ENCODE measurements at places on chromosomes 3 and 15. TPM values are rescaled to one million over a fixed set of nuclear protein-coding genes. Genes with fewer than 3 reads are reported as not detected.

Gene NR2E3
- polyA plus RNA-seq: not detected

Gene MST1R
- 4.2 TPM for polyA plus RNA-seq

Gene CHDH
- 0.17 TPM for polyA plus RNA-seq

Gene TMEM266
- polyA plus RNA-seq: 17.6 TPM

Measured in neural cell (in vitro differentiated cells).